H54 (cell line): ENCODE measurements at places on chromosomes 16 and 17.

DNA sequence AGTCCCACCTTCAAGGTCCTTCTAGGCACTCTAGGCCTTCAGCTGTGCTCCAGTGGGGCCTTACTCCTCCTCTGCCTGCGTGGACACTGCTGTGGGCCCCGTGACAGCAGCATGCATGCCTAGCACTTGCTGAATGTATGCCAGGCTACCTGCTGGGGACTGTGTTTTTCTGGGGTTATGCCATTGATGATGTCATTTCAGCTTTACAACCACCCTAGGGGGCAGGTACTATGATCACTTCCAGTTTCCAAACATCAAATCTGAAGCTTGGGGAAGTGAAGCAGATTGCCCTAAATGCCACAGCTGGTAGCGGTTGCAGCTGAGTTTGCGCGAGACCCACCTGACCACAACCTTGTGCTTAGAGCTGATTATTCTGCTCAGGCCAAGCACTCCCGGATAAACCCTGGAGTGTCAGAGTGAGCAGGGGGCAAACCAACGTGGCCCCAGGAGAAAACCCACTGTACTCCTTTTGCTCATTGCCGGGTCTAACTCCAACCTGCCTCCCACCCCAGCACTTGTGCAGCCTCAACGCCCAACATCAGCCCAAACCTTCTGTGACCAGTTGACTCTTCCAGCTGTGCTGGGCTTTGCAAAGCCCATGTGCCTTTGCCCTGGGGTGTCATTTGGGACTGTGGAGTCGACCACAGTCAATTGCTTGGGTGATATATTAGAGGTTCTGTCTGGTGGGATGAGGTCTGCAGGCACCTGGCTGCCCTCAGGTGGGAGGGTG, 168.4 kb downstream of the ENGASE start:
- DNase-seq: peak; percentile 28

DNA sequence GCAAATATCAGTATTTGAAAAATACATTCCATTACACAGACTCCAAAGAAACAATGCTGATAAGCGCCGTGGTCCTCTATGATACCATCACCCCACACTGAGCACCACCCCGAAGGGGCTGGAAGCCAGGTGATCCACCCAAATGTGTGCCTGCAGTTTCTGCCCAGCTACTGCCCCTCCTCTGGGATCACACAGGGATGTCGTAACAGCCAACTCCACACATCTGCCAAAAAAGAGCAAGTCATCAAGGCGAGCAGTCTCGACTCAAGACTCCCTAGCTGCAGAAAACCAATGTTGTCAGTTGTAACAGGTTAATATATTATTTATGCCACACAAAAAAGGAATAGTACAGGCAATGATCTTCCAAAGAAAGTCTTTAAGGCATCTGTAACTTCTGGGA, 21.0 kb downstream of the CYB5D2 start:
- no peak for DNase-seq

- no peak for DNase-seq
Observed at GRCh38 chr16:31436221-31437045, 6.2 kb downstream of the ZNF843 start.

GRCh38 chr17:44607836-44608690, 48.2 kb upstream of the MEIOC start:
- DNase-seq: no peak
